ENCODE measurements at places on chromosomes 5 and 9.
A peak's percentile ranks its signal among the peaks of the same experiment; 100 is the strongest.

DNA sequence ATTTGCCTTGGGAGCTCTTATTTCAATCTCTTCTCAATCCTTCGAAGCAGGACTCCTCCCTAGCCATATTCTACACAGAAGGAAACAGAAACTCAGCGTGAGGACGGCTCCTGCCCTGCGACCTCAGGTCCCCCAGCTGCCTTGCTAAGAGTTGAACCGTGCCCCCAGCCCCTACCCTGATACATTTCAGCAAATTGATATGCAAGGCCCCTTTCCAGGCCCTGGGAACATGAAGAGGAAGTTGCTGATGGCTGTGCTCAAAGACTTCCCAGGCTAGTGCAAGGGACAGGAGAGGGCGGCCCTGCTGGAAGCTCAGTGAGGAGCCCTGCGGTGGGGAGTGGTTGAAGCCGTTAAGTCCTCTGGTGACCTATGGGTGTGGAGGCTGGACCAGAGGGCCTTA, 41.5 kb downstream of the BOD1 start:
- DNase-seq: no peak

GRCh38 chr5:84861306-84861705, 476.6 kb upstream of the EDIL3 start:
- DNase-seq: no peak

- DNase-seq: no peak
These were observed 103.8 kb upstream of the ERCC6L2 start for GRCh38 chr9:95771556-95772246.

- peak; percentile 59 for DNase-seq
These were observed at the start of gene HDHD3 for GRCh38 chr9:113376634-113377567. TSS of gene HDHD3 (minus strand) at chr9:113376986. CDS start at chr9:113374354, 2,632 bp downstream.

DNA sequence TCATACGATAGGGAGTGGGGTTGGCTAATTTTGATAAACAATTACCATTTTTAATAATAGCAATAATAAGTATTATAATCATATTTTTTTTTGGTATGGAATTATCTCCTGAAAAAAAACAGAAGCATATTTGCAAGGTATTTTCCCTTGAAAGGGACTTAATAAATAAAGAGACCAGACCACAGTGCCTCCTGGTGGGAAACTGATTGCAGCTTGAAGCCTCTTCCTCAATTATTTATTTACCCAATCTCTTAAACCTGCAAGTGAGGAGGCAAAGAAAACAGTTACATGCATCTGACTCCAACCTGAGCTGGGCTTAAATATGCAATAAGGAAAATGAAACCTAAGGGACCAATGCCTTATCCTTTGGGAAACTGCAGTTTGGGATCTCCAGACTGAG, 388.1 kb upstream of the ACO1 start:
- DNase-seq: no peak

DNA sequence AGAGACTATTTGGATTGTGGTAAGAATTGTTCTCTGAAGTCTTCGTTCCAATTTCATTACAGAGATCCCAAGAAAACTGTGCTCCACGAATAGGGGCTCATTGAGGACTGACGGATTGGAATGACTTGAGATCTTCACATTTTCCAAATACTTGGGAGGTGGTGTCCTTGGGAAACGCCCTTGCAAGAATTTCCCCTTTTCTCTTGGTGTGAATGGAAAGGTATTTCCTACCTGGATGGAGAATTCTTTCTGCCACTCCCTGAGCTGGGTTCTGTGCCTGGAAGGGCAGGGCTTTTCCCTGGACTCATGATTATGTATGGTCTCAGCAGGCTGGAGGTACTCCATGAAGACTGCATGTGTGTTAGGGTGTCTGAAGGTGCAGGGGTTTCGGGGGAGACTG, 53.9 kb downstream of the SNX18 start:
- no peak for DNase-seq

GRCh38 chr5:34526682-34527305, 129.3 kb upstream of the RAI14 start:
- no peak for DNase-seq

- no peak for DNase-seq
These were observed 236.5 kb downstream of the DMRTA1 start for GRCh38 chr9:22682961-22683699.

DNA sequence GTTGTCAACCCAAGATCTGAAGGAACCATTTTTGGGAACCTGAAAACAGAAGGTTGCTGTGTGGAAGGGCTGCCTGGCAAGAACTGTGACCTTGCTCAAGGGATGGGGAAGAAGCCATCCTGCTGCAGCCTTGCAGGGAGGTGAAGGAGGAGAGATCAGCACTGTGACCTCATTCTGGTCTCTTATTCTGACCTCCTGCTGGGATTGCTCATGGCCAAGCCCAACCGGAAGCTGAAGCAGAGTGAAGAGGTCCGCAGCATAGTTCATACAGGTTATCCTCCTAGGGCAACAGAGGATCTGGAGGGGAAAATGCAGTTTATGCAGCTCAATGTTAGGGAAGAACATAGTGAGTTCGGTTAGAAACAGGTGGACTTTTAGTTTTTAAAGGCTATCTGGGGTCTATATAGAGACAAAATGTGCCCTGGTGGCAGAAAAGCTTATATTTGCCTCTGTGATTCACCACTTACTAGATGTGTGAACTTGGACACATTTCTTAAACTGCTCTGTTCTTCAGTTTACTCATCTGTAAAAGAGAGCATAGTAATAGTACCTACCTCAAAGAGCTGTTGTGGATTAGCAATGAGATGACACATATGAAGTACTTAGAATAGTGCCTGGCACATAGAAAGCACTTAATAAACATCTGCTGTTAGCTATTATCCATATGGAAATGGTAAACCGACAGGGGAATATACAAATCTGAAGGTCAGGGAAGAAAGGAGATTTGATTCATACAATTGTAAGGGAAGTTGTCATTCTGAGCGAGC, 57.9 kb upstream of the BNC2 start:
- no peak for DNase-seq

DNA sequence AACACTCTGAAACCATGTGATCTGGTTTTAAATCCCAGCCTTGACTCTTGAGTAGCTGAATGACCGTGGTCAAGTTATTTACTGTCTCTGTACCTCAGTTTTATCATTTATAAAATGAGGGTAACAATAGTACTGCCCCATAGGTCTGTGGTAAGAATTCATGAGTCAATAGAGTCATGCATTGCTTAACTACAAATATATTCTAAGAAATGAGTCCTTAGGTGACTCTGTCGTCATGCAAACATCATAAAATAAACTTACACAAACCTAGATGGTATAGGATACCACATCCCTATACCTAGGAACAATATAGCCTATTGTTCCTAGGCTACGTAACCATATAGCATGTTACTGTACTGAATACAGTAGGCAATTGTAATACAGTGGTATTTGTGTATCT, 20.3 kb upstream of the ABCA1 start:
- no peak for DNase-seq

- DNase-seq: no peak
These were observed 73.5 kb downstream of the WWC1 start for GRCh38 chr5:168364750-168365550.

GRCh38 chr9:28770226-28770625, 1196.9 kb upstream of the C9orf72 start:
- DNase-seq: no peak

DNA sequence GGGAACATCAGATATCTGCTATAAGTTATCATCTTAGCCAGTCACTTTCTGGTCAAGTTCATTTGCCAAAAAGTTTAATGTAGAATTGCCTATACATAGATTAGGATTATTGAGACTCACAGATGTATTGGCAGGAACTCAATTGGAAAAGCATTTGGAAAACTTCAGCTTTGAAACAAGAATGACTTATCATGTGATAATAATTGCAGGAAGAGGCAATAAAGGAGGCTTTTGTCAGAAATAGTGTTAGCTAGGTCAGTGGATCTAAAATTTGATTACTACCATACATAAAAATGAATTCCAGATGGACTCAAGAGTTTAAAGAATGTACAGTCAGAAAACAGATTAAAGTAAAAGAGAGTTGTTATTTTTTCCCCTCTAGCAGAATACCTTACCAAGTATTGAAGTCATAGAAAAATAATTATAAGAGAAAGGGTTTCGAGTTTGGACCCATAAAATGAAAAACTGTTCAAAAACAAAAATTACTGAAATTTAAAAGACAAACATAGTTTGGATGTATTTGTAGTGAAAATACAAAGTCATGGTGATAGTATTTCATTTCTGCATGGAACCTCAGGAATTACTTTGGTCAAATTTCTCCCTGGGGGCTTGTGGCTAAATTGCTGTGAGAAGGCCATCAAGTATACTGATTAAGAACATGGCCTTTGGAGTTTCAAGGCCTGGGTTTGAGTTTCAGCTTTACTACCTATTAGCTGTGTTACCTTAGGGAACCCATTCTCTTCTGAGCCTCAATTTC, 159.9 kb downstream of the TMEM38B start:
- no peak for DNase-seq

DNA sequence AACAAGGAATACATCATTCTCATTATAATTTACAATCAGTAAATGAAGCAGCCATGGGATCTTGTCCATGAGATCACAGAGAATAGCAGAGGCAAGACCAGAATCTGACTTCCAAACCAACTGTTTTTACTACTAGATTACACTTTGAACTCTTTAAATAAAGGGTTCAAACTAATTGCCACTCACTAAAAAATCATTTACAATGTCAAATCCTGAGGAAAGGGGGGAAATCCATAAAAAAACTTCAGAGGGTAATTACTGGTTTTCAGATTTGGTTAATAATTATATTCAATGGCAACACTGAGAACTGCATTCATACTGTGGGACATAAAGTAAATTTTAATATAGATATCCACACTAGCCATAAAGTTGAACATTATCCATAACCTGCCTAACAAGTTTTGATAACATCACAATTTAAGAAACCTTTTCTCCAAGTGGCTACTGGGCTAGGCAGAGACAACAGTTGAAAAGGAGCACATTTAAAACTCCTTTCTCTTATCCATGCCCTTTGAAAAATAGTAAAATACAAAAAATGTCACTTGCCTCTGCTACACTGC, 15.9 kb downstream of the PLPP1 start:
- no peak for DNase-seq

- no peak for DNase-seq
These were observed 68.3 kb downstream of the DCP2 start for GRCh38 chr5:113044776-113045465.

DNA sequence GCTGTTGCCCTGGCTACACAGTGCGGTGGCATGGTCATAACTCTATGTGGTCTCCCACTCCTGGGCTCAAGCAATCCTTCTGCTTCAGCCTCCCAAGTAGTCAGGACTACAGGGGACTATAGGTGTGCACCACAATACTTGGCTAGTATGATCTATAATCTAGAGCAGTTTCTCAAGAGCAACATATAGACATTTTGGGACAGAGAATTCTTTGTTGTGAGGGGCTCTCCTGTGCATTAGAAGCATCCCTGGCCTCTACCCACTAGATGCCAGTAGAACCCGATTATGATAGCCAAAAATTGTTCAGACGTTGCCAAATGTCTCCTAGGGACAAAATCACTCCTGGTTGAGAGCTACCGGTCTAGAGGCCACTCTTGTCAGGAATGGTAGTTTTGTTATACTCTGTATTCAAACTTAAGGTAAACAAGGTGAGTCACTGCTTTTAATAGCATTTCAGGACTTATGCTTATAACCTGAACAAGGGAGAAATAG, 7.2 kb downstream of the ANKHD1 start:
- DNase-seq: no peak

Data from stimulated activated CD4-positive, alpha-beta T cell treated with anti-CD3 and anti-CD28 coated beads, Interleukin-4, amount 100 ng/mL, for 48 hours (primary cell).